Activated CD8-positive, alpha-beta memory T cell treated with anti-CD3 and anti-CD28 coated beads, Interleukin-2, amount 10 ng/mL, durations not matched to agents 7 days and 5 days (primary cell): ENCODE measurements at places on chromosomes 2 and 18.
A peak's percentile ranks its signal among the peaks of the same experiment; 100 is the strongest.

DNA sequence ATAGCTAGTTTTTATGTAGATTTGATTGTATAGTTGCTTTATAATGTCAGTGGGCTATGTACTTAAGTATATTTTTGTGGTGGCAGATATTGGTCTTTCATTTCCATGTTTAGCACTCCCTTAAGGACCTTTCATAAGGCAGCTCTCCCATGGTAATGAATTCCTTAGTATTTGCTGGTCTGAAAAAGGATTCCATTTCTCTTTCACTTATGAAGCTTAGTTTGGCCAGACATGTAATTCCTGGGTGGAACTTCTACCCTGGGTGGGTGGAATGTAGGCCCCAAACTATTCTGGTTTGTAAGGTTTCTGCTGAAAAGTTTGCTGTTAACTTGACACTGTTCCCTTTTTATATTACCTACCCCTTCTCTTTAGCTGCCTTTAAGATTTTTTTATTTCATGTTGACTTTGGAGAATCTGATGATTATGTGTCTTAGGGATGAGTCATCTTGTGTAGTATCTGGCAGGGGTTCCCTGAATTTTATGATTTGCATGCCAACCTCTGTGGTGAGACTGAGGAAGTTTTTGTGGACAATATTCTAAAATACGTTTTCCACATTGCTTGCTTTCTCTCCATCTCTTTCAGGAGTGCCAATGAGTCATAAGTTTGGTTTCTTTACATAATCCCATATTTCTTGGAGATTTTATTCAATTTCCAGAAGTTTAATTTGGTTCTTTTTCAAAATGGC is 65.4 kb upstream of the VRK2 start:
- no peak for DNase-seq
- no peak overlapping the region for H3K27ac ChIP-seq
- H3K36me3 ChIP-seq, result peaks cover 2% of the 10 kb centered on the region
- H3K4me1 ChIP-seq, result no peaks in the 10 kb centered on the region
- no peak overlapping the region for H3K4me3 ChIP-seq

- peak within 1 kb of the TSS; percentile 90 for H3K27ac ChIP-seq
- peaks cover 59% of the 10 kb centered on the region for H3K4me1 ChIP-seq
- peaks cover 31% of the 10 kb centered on the region for H3K36me3 ChIP-seq
- H3K27me3 ChIP-seq, result no peaks in the 10 kb centered on the region
- peak; percentile 98 for DNase-seq
Observed at GRCh38 chr18:3013024-3013804, at the start of gene LPIN2. Gene LPIN2, minus strand, starts transcription at chr18:3013144. Its CDS starts 52,304 bp downstream, at chr18:2960840.

DNA sequence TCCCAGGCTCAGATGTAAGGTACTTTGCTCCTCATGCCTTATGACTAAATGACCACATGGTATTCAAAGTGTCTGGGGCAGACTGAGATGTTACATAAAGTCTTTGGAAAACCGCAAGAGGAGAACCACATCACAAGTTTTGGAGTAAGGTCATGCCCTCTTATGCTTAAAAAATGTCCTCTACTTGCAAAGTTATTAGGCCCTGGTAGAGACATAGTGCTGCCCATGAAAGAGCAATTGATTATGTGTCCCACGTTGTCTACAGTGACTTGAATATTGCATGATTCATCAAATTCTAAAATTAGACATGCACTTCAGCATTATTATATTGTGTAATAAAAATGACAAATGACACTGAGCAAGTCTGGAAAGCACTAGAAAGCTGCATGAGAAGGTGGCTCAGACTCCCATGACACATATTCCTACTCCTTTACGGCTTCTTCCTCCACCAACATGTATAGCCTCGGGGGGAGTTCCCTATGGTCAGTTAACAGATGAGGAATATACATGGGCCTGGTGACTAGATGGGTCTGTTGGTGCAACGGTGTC is 602.6 kb upstream of the VRK2 start:
- H3K36me3 ChIP-seq, result no peaks in the 10 kb centered on the region
- no peak for DNase-seq
- H3K4me1 ChIP-seq, result no peaks in the 10 kb centered on the region
- no peak overlapping the region for H3K4me3 ChIP-seq
- no peaks in the 10 kb centered on the region for H3K27me3 ChIP-seq

DNA sequence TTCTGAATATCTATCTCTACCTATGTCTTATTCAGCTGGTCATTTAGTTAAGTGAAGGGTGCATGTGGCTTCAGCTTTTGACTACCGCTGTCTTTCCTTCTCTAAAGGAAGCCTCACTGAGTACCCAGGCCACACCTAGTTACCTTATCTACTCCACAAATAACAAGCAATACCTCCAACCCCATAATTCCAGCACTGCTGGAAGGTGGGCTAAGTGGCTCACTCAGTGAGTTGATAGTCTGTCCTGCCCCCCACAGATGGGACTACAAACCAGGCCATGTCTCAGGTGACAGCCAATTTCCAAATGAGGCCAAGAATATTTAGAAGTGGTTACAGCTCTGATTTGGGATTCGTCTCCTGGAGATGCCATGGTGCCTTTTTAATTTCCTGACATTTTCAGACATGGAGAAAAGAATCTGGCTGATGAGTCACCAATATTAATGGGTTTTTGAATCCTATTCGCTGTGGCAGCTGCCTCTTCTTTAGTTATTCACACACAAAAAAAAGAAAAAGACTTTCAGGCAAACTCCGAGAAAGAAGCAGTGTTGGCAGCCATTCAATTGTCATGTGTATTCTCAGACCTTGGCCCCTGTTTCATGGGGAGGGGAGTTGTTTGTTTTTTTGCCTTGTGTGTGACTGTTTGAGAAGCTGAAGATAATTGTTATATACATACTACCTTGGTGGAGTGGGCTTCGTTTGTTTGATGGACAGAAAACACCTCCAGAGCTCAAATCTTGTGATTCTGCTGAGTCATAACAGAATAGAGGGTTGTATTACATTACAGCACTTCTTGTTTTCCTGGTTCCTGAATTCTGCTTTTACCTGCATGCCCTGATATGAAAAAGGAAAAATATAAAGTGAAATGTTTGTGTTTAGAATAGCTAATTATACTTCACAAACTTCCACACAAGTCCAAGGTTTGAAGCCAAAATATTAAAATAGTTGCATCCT is 64.2 kb downstream of the SCG2 start:
- no peak for DNase-seq
- H3K4me3 ChIP-seq, result no peak overlapping the region
- H3K27ac ChIP-seq, result no peak overlapping the region
- no peaks in the 10 kb centered on the region for H3K36me3 ChIP-seq

GRCh38 chr2:60450488-60450887 is 103.0 kb downstream of the BCL11A start:
- peaks cover 8% of the 10 kb centered on the region for H3K27me3 ChIP-seq
- DNase-seq, result no peak
- H3K27ac ChIP-seq, result no peak overlapping the region
- no peaks in the 10 kb centered on the region for H3K36me3 ChIP-seq
- H3K4me1 ChIP-seq, result no peaks in the 10 kb centered on the region

GRCh38 chr2:46695283-46695682 is 215.9 kb downstream of the TMEM247 start:
- H3K27ac ChIP-seq, result no peak overlapping the region
- DNase-seq, result no peak
- H3K36me3 ChIP-seq, result peaks cover 5% of the 10 kb centered on the region

GRCh38 chr2:199462347-199462955 is 4.7 kb upstream of the SATB2 start:
- H3K27me3 ChIP-seq, result peaks cover 82% of the 10 kb centered on the region
- peaks cover 3% of the 10 kb centered on the region for H3K36me3 ChIP-seq
- H3K4me1 ChIP-seq, result peaks cover 15% of the 10 kb centered on the region
- H3K4me3 ChIP-seq, result no peak overlapping the region
- H3K27ac ChIP-seq, result peak overlapping the region; percentile 49

DNA sequence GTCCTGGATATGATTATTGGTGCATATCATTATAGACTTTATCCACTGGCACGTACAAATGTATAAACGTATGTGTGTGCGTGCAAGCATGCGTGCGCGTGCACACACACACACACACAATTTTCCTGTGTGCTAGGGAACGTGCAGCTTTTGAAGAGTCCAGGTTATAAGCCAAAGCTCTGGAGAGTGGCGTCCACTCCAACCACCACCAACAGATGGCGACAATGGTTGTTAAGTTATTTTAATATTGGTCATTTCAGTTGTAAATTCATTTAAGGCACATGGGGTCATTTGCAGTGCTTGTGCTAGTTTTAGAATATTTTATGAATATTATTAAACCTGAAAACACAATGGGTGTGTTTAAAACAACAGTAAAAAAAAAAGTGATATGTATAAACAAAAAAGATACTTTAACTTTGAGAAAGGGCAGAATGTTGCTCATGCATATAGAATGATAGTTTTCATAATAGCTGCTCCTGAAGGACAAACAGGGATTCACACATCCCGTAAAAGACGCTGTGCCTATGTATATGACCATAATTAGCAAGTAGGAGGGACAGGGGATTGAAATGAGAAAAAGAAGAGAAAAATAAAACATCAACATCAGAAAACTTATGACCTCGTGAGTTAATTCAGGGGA is 124.2 kb upstream of the ITGB6 start:
- H3K4me3 ChIP-seq, result no peak overlapping the region
- H3K27me3 ChIP-seq, result peaks cover 7% of the 10 kb centered on the region

GRCh38 chr18:48134609-48135008 is 204.2 kb upstream of the SMAD2 start:
- H3K27ac ChIP-seq, result no peak overlapping the region
- no peak overlapping the region for H3K4me3 ChIP-seq
- H3K4me1 ChIP-seq, result peaks cover 23% of the 10 kb centered on the region
- no peaks in the 10 kb centered on the region for H3K36me3 ChIP-seq
- peaks cover 80% of the 10 kb centered on the region for H3K27me3 ChIP-seq

- no peak overlapping the region for H3K27ac ChIP-seq
- H3K27me3 ChIP-seq, result peaks cover 7% of the 10 kb centered on the region
- no peak overlapping the region for H3K4me3 ChIP-seq
Observed at GRCh38 chr18:3889803-3890202, 439.8 kb downstream of the TGIF1 start.

- no peak overlapping the region for H3K27ac ChIP-seq
- H3K36me3 ChIP-seq, result peaks cover 24% of the 10 kb centered on the region
- no peak for DNase-seq
- no peak overlapping the region for H3K4me3 ChIP-seq
Observed at GRCh38 chr18:79917853-79918614, 33.4 kb downstream of the SLC66A2 start.

- no peaks in the 10 kb centered on the region for H3K27me3 ChIP-seq
- no peak overlapping the region for H3K4me3 ChIP-seq
Observed at GRCh38 chr2:122390406-122390805, 635.0 kb downstream of the TSN start.
